PC-3 (cell line): ENCODE measurements at places on chromosomes 4 and X. TPM values are rescaled to one million over a fixed set of nuclear protein-coding genes. Genes with fewer than 3 reads are reported as not detected.
A peak's percentile ranks its signal among the peaks of the same experiment; 100 is the strongest.

DNA sequence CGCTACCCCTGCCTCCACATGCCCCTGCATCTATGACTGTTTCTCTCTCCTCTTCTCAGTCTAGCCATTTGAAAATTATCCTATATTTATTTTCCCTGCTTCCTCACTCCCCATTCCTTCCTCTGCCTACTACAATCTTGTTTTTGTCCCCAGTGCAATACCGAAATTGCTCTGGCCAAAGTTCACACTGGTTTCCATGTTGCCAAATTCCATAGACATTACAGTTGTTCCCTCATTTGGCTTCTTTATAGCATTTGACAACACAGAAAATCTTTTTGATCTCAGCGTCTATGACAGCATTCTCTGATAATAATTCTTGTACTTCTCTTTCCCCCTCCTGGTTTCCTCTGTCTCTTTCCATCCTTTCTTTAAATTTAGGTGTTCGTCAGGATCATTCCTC, 99.4 kb downstream of the GPR82 start:
- no peak for DNase-seq
- H3K27me3 ChIP-seq = no peaks in the 10 kb centered on the region
- no peaks in the 10 kb centered on the region for H3K36me3 ChIP-seq
- no peaks in the 10 kb centered on the region for H3K4me1 ChIP-seq

STPG2 gene
- 0.40 TPM in 1 of 2 replicates, not detected in the other for total RNA-seq

- no peaks in the 10 kb centered on the region for H3K4me1 ChIP-seq
- H3K4me3 ChIP-seq = no peak overlapping the region
- no peak overlapping the region for H3K27ac ChIP-seq
- no peak for DNase-seq
- H3K36me3 ChIP-seq = no peaks in the 10 kb centered on the region
These were observed 21.4 kb downstream of the SOD3 start for GRCh38 chr4:24816797-24817196.

- no peaks in the 10 kb centered on the region for H3K36me3 ChIP-seq
- H3K4me1 ChIP-seq = peaks cover 84% of the 10 kb centered on the region
- no peak overlapping the region for H3K4me3 ChIP-seq
- peak; percentile 47 for DNase-seq
- peak overlapping the region; percentile 92 for H3K27ac ChIP-seq
- no peaks in the 10 kb centered on the region for H3K27me3 ChIP-seq
These were observed 71.2 kb upstream of the GRID2 start for GRCh38 chr4:92232566-92232965.

DNA sequence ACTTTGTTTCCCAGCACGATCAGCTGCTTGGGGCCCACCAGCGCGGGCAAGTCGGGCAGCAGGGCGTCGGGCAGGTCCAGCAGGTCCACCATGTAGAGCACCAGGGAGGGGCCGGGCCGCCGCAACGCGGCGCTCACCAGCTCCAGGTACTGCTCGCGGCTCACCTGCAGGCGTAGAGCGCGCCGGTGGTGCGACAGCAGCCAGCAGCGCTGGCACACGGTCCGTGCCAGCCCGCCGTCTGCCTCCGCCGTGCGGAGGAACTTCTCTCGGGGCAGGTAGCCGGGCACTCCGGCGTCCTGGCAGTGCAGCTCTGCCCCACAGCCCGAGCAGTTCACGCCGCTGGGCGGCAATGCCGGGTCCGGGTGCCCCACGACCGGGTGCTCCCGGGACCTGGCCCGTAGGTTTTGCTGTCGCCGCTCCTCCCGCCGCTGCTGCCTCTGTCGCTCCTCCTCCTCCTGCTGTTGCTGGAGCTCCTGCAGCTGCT, 527 bp downstream of the NOA1 start:
- H3K27me3 ChIP-seq = no peaks in the 10 kb centered on the region
- H3K4me1 ChIP-seq = peaks cover 28% of the 10 kb centered on the region
- peaks cover 33% of the 10 kb centered on the region for H3K36me3 ChIP-seq
- peak; percentile 76 for DNase-seq

DNA sequence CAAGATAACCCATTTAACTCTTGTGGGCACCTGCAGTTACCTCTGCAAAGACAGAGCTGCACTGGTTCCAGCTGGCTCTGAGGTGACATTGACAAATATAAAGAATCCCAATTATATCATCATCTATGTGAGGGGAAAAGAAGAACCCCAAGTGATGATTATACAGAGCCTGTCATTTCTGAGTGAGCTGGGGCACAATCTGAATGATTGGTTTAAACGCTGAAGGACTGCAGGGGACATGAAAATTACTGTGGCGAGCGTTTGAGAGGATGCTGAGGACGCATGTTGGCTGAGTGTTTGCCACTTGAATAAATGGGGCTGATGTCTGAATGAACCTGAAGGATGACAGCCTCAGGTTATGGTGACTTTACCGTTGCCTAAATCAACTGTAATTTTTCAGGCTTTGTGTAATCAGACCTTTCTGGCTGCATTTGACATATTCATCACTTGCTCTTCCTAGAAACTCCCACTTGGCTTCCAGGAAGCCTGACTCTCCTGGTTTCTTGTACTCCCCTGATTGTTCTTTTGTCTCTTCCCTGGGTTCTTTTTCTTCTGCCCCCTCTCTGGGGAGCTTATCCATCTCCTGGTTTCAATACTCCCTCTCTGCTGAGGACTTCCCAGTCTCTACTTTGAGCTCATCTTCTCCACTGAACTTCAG, 4.1 kb upstream of the HSD17B10 start:
- H3K4me3 ChIP-seq = no peak overlapping the region
- H3K4me1 ChIP-seq = peaks cover 19% of the 10 kb centered on the region
- no peak for DNase-seq
- H3K36me3 ChIP-seq = no peaks in the 10 kb centered on the region

- no peaks in the 10 kb centered on the region for H3K27me3 ChIP-seq
- H3K4me1 ChIP-seq = no peaks in the 10 kb centered on the region
- no peak for DNase-seq
- no peak overlapping the region for H3K4me3 ChIP-seq
- H3K36me3 ChIP-seq = no peaks in the 10 kb centered on the region
- H3K27ac ChIP-seq = no peak overlapping the region
These were observed 88.6 kb upstream of the MXRA5 start for GRCh38 chrX:3435057-3435456.

STK26 gene
- 47.4 and 50.7 TPM in 2 replicates for total RNA-seq

GRCh38 chr4:6991771-6992557, 51.2 kb upstream of the TADA2B start:
- H3K4me3 ChIP-seq = peak overlapping the region; percentile 46; the same call in 1 of the 2 replicates
- H3K4me1 ChIP-seq = peaks cover 44% of the 10 kb centered on the region
- H3K27ac ChIP-seq = peak overlapping the region; percentile 81
- DNase-seq = peak; percentile 82
- H3K36me3 ChIP-seq = peaks cover 13% of the 10 kb centered on the region; the same call in 1 of the 2 replicates

- no peaks in the 10 kb centered on the region for H3K36me3 ChIP-seq
- no peak for DNase-seq
- no peak overlapping the region for H3K4me3 ChIP-seq
These were observed 203.1 kb upstream of the NDST3 start for GRCh38 chr4:117831060-117831683.

DNA sequence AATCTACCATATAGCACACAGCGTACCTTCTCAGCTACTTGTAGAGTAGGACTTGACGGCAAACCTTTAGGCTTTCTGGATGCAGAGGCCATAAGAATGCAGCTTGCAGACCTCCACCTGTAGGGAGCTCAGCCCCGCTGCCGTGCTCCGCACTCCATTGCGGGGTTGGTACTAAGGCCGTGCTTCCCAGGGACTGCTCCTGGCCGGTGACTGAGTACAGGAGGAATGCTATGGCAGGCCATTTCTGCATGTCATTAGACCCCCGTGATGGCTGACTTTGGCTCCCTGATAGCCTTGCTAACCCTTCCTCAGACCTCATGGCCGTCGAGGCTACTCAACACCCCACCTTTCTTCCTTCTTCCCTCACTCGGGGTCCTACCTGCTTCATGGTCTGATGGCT, 26.4 kb downstream of the TIGD2 start:
- no peaks in the 10 kb centered on the region for H3K27me3 ChIP-seq
- H3K27ac ChIP-seq = no peak overlapping the region
- no peak overlapping the region for H3K4me3 ChIP-seq
- no peak for DNase-seq
- no peaks in the 10 kb centered on the region for H3K36me3 ChIP-seq

- no peak overlapping the region for H3K4me3 ChIP-seq
- no peak for DNase-seq
- H3K4me1 ChIP-seq = peaks cover 17% of the 10 kb centered on the region
- H3K27me3 ChIP-seq = no peaks in the 10 kb centered on the region
These were observed 40.3 kb downstream of the PPP3CA start for GRCh38 chr4:101306764-101307615.

FTHL17 gene
- not detected in 2 replicates for total RNA-seq

DNA sequence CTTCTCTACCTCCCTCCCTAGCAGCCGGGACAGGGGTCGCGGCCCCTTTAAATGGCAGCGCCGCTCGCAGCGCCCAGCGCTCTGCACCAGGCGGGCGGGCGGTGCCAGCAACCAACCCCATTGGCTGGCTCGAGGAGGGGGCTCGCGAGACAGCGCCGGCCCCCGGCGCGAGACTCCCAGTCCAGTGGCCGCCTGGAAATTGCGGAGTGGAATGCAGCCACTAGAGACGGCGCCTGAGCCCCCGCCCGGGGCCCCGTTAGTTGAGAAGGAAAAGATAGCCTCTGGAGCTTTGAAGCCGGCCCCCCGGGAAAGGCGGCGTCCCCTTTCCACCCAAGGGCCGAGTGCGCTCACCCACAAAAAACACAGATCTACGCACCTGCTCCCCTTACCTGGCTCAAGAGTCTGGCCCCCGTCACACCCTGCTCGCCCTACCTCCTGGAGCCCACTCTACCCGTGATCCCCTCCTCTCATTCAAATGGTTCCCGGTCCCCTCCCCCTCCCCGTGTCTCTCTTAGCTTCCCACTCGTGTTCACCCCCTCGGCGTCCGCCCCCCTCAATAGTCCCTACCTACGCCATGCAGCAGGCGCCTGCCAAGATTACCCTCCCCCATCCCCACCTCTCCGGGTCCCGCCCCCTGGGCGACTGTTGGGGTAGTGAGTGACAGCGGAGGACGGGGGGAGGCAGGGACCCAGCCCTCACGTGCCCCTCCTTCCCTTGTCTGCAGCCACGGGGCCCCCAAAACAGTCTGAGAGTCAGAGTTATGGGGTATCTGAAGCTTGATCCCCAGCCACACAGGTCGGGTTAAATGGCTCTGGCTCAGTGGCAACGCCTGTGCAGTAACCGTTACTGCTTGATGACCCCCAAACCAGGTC, at the start of gene ZMYM3:
Gene ZMYM3, minus strand, starts transcription at position 49 of the 872 bp plus-strand sequence. CDS start 885 bp downstream, outside the sequence.
- peak; percentile 85 for DNase-seq
- peak within 1 kb of the TSS; percentile 99 for H3K4me3 ChIP-seq
- no peaks in the 10 kb centered on the region for H3K27me3 ChIP-seq
- peaks cover 17% of the 10 kb centered on the region for H3K4me1 ChIP-seq
- H3K27ac ChIP-seq = no peak within 1 kb of the TSS

- no peak overlapping the region for H3K4me3 ChIP-seq
- no peaks in the 10 kb centered on the region for H3K27me3 ChIP-seq
- H3K4me1 ChIP-seq = no peaks in the 10 kb centered on the region
- H3K27ac ChIP-seq = no peak overlapping the region
- DNase-seq = peak; percentile 67
These were observed 70.3 kb downstream of the ARL9 start for GRCh38 chr4:56575820-56576429.

GRCh38 chr4:39970671-39971640, 6.8 kb downstream of the PDS5A start:
- H3K4me1 ChIP-seq = peaks cover 7% of the 10 kb centered on the region
- H3K27me3 ChIP-seq = no peaks in the 10 kb centered on the region
- H3K36me3 ChIP-seq = peaks cover 20% of the 10 kb centered on the region
- no peak overlapping the region for H3K4me3 ChIP-seq
- no peak overlapping the region for H3K27ac ChIP-seq

DNA sequence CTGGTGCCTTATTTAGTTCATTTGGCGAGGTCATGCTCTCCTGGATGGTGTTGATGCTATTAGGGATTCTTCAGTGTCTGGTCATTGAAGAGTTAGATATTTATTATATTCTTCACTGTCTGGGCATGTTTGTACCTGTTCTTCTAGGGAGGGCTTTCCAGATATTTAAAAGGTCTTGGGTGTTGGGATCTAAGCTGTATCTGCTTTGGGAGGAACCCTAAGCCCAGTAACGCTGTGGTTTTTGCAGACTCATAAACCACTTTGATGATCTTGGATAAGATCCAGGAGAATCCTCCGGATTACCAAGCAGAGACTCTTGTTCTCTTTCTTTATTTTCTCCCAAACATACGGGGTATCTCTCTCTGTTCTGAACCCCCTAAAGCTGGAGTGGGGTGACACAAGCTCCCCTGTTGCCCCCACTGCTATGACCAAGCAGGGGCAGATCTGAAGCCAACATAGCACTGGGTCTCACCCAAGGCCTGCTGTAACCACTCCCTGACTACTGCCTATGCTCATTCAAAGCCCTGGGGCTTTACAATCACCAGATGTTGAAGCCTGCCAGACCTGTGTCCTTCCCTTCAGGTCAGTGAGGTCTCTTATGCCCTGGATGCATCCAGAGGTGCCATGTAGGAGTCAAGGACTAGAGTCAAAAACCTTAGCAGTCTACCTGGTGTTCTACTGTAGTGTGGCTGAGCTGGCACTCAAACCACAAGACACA, 187.6 kb downstream of the GUCY2F start:
- H3K27me3 ChIP-seq = no peaks in the 10 kb centered on the region
- H3K27ac ChIP-seq = no peak overlapping the region
- no peaks in the 10 kb centered on the region for H3K36me3 ChIP-seq
- no peak for DNase-seq
- H3K4me1 ChIP-seq = no peaks in the 10 kb centered on the region
- no peak overlapping the region for H3K4me3 ChIP-seq

DNA sequence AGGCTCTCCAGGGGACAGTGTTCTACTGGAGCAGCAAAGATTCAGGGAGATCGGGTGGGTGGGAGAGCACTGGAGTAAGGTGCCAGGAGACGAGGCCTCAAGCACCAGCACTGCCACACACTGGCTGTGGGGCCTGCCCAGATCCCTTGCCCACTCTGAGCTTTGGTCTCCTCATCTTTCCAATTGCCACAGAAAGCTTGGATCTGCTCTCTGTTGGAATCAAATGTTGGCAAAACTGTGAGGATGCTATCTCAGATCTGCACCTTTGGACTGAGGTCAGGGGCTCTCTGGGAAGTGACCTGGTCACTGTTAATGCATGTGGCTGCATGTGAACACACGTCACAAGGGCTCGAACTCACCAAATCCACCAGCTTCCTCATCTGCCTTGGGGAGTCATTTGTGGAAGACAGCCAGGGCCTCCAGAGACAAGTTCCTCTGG, 1.3 kb downstream of the RIPPLY1 start:
- no peak overlapping the region for H3K4me3 ChIP-seq
- no peaks in the 10 kb centered on the region for H3K36me3 ChIP-seq
- H3K27ac ChIP-seq = no peak overlapping the region
- no peak for DNase-seq

DNA sequence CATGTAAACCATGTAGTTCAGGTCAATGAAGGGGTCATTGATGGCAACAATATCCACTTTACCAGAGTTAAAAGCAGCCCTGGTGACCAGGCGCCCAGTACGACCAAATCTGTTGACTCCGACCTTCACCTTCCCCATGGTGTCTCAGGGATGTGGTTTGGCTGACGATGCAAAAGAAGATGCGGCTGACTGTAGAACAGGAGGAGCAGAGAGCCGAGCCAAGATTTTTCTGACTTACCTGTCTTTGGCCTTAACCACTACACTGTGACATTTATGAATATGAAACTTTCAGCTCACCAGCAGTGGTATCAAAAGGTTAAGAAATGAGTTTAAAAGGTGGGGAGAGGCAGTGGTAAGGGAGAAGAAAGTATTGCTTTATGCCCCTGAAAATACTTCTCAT, 309.8 kb downstream of the BCOR start:
- no peak for DNase-seq
- H3K36me3 ChIP-seq = no peaks in the 10 kb centered on the region
- no peak overlapping the region for H3K27ac ChIP-seq
- no peak overlapping the region for H3K4me3 ChIP-seq
- H3K27me3 ChIP-seq = no peaks in the 10 kb centered on the region

PNMA5 gene
- total RNA-seq = not detected in 2 replicates

- DNase-seq = no peak
- no peaks in the 10 kb centered on the region for H3K4me1 ChIP-seq
- no peaks in the 10 kb centered on the region for H3K36me3 ChIP-seq
- no peak overlapping the region for H3K4me3 ChIP-seq
- H3K27ac ChIP-seq = no peak overlapping the region
These were observed 16.0 kb upstream of the SEPTIN6 start for GRCh38 chrX:119708936-119709335.
